Stimulated activated CD4-positive, alpha-beta T cell treated with anti-CD3 and anti-CD28 coated beads, Interleukin-2, amount 100 ng/mL, for 24 hours (primary cell): ENCODE measurements at places on chromosomes 3 and 15.

- peak; percentile 5 for DNase-seq
Measured at GRCh38 chr3:128950223-128950938, 43.5 kb downstream of the CFAP92 start.

DNA sequence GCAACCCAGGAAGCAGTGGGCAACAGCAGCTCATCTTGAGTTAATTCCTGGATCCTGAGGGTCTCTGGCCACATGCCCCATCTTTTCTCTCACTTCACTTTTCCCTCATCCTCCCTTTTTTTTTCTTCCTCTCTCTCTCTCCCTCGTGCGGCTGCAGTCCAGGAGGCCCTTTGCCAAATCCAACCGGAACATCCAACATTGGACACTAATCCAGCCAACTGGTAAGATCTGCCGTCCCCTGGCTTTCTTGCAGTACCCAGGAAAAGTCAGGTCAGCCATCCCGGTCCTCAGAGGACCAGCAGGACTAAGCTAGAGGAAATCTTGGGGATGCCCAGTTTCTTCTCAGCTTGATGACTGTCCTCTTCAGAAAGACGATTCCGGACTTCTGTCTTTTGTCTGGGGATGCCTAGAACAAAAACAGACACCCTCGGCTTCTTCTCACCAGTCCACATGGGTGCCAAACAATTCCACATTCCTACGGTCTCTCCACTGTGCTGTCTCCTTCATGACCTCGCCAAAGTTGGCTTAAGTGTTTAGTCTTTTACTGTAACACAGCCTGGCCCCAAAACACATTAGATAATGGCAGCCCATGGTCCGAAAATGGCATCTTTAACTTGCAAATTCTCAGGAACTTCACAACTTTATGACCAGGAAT, 115.6 kb downstream of the GSK3B start:
- DNase-seq = no peak

GRCh38 chr3:134376786-134377426, 2.7 kb upstream of the AMOTL2 start:
- no peak for DNase-seq

GRCh38 chr3:165545059-165545458, 292.2 kb downstream of the BCHE start:
- no peak for DNase-seq

DNA sequence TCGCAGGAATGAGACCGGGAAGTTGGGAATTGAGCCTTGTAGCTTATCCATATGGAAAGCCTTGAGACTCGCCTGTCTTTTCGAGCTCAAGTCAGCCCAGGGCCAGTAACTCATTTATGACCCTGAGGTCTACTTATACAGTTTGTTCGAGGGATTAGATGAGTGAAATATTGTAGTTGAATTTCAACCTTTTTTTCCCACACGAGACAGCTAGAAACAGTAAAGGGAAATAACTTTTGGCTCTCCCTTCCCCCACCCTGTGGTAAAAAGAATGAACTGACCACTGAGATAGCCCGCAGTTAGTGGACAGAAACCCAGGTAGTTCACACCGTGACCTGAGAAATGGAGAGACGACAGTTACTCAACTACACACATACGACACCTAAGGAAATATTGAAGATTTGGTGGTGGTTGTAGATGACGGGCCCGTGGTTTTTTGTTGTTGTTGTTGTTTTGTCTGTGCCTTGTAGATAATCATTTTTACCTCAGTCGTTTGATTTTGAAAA, 841 bp downstream of the EIF3J start:
- no peak for DNase-seq

- DNase-seq = no peak
Measured at GRCh38 chr3:64161481-64161952, 63.7 kb downstream of the PRICKLE2 start.

- DNase-seq = no peak
Measured at GRCh38 chr15:70234256-70234905, 136.7 kb upstream of the TLE3 start.

DNA sequence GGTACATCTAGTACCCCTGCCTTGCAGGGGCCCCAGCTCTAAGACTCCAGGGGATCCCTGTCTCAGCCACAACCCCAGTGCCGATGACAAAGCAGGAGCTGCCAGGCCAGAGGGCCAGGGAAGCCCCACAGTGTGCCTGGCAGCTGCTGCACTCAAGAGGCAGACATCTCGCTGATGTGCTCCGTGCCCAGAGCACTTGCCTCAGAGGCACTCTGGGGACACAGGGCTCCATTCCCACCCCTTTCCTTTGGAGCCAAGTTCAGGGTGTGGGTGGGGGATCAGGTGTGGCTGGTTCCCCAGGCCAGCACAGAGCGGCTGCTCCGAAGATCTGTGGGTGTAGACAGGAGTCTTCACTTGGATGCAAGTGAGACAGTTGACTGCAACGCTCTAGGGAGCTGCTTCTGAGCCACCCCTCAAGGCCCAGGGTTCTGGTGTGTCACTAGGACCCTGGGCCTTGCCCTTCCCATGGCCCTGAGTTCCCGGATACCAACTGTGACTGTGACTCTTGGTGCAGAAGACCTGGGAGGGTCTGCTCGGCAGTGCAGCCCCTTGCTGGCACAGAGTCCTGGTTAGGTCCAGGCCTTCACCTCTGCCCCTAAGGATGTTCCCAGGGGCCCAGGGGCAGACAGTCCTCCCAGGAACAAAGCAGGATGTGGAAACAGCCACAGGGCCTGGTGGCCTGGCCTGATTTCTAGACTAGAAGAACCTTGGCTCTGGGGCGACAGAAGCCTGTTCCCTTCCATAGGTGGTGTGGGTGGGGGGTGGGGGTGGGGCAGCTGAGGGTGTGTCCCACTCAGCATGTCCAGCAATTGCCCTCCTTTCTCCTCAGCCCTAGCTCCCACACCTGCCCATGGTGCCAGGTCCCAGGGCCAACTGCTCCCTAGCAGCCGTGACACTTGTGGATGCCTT, 2.5 kb downstream of the NT5DC2 start:
- no peak for DNase-seq

GRCh38 chr3:94269763-94270162, 206.9 kb downstream of the NSUN3 start:
- DNase-seq = no peak

GRCh38 chr15:62325597-62325996, 160.5 kb upstream of the C2CD4B start:
- no peak for DNase-seq

- DNase-seq = no peak
Measured at GRCh38 chr3:86965166-86965565, 25.8 kb downstream of the VGLL3 start.

DNA sequence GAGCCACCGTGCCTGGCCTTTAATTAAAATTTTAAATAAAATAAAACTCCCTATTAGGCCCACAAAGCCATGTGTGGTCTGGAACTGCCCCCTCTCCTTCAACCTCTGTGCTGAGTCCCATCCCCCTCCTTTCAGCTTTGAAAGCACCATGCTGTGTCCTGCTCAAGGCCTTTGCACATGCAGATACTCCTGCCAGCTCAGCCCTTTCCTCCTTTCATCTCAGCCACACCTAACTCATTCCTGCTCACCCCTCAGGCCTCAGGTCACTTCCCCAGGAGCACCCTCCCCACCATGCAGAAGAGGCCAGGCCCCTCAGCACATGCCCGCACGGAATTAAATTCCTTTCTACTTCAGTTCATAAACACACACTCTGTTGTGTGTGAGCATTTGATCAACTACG, 28.1 kb downstream of the ATRIP start:
- DNase-seq = no peak

DNA sequence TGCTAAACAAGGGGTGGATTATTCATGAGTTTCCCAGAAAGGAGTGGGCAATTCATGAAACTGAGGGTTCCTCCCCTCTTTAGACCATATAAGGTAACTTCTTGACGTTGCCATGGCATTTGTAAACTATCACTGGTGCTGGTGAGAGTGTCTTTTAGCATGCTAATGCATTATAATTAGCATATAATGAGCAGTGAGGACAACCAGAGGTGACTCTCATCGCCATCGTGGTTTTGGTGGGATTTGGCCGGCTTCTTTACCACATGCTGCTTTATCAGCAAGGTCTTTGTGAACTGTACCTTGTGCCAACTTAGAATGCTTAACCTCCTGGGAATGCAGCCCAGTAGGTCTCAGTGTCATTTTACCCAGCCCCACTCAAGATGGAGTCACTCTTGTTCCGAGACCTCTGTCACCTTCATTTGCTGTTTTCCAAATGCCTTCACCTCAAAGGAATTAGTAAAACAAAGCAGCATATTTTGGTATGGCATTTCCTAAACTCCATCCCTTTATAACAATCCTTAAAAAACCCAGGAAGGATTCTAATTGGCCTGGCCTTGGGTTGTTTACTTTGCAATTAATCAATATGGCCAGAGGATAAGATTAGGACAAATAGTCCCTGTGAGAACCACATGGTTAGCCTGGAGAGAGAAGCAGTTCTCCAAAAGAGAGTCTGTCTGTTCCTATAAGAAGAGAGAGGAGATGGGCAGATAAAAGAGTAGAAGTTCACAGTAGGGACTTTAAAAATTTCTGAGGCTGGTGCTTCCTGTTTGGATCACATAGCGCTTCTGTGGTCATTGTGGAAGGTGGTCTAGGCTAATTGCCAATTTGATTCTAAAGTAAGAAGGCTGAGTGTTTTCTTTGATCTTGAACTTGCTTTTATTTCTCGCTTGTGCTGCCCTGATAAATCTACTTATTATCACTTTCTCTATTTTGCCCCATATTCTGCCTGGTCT, 155.2 kb upstream of the EOMES start:
- no peak for DNase-seq

GRCh38 chr3:115851571-115851970, 228.3 kb downstream of the GAP43 start:
- no peak for DNase-seq

DNA sequence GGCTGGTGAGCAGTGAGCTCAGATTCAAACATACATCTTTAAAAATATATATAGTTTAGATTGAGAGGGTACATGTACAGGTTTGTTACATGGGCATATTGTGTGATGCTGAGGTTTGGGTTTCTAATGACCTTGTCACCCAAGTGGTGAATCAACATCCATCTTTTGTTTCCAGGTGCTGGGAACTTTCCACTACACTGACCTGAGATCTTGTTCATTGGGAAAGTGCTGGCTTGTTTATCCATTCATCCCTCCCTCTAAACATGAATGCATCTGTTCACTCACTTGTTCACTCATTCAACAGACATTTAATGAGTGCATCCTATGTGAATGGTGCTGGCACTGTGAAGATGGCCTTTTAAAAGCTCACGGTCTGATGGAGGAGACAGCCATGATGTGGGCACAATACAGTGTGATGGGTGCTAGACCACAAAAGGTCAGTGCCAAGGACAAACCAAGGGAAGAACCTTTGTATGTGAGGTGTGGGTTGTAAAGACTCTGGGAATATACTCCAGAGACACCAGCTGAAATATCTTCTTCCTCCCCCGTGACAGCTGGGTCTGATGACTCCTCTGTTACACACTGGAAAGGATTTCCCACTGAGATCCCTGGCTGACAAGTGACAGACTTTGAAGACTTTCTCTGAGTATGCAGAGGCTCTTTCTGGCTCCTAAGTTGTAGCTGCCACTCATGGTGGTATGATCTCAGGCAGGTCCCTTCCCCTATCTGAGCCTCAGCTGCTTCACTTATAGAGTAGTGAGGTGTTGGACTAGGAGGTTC, 16.2 kb upstream of the ITGA11 start:
- no peak for DNase-seq

- DNase-seq = no peak
Measured at GRCh38 chr3:158920371-158920770, 118.5 kb downstream of the MFSD1 start.

DNA sequence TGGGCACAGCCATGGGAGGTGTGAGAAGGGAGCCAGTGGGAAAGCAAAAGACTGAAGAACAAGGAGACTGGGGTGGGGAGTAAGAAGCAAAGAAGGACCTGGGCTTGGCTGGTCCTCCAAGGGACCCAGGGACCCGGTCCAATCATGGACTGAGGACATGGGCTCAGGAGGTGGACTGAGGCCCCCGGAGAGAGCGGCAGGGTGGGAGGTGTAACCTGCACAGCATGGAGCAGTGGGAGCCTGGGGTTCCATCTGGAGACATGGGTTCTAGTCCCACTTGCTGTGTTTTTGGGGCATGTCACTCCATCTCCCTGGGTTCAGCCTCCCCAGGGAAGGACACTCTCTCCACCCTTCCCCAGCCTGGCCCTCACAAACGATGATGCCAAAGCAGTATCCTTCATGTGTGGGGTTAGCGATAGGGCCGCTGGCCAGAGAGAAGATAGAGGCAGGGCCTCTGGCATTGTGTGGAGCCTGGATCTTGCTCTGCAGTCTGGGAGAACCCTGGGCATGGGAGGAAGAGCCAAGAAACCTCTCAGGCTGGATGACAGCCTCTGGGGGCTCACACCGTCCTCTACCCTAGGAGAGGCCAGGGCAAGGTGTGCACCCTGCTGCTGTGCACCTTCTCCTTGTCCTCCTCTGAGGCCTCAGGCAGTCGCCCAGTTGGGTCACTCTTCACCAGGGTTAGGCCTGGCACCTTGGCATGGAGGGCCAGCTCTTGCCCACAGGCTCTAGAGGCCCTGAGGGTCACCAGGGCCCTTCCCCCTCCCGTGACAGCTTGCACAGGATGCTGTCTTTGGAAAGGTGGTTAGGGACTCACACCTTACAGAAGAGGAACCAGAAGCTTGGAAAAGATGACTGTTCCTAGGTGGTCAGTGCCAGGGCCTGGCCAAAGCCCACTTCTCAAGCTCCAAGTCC, 26.0 kb downstream of the FBXW12 start:
- DNase-seq = no peak

DNA sequence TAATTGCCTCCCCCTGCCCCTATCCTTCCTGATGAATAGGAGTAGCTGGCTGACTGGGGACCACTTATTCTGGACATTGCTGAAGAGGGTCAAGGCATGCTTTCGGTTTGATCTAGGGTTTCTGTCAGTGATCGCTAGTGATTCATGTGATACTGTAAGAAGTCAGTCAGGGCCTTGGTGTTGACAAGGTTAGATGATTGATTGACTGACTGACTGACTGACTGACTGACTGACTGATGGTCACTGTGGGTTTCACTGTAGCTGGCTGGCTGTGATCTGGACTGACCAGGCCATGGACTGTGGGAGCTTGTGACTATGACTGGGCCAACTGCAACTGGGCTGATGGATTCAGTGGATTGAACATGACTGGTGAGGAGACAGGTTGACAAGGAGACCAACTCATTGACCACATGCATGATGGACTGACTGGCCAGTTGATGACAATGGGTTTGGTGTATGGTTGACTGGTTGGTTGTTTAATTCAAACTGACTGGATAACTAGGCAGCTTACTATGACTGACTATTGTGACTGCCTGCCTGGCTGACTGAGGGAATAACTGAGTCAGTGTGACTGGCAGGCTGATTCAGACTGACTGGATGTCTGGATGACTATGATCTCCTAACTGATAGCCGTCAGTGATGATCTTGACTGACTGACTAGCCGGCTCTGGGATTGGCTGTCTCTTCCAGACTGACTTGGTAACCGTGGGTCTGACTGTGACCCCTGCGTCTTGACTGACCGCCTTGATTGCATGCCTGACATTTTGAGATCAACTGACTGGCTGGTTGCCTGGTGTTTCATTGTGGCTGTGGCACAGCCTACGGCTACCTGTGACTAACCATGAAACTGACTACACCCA, 509.9 kb downstream of the SHQ1 start:
- DNase-seq = peak; percentile 54

GRCh38 chr3:187013159-187013716, 82.9 kb downstream of the ST6GAL1 start:
- no peak for DNase-seq
